ENCODE measurements at places on chromosomes 7 and 10. TPM values are rescaled to one million over a fixed set of nuclear protein-coding genes. Genes with fewer than 3 reads are reported as not detected.
A peak's percentile ranks its signal among the peaks of the same experiment; 100 is the strongest.

- DNase-seq = no peak
Observed at GRCh38 chr10:100836891-100837290, 75.9 kb upstream of the SLF2 start.

GRCh38 chr7:154789404-154789803 lies 213.5 kb downstream of the PAXIP1 start:
- no peak for DNase-seq

- DNase-seq = no peak
Observed at GRCh38 chr7:79529881-79530235, 76.4 kb upstream of the MAGI2 start.

GRCh38 chr7:35831208-35831607 lies 30.4 kb downstream of the SEPTIN7 start:
- DNase-seq = peak; percentile 33

DNA sequence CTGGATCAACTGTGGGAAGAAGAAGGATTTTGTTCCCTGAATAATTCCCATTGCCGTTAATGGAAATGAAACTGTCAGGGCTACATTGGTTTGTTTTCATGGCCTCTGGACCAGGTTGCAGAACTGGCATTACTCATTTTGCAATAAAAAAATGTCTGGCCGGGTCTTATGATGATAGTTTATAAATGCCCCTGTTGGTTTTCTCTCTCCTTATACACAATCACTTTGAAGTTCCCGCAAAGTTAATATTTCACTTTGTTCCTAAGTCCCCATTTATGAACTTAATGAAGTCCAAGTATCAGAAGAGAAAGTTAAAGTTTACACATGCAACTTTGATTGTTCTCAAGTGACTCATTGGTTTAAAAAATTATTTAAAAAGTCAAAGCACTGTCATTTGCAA lies 150.7 kb upstream of the PRR15 start:
- DNase-seq = no peak

DNA sequence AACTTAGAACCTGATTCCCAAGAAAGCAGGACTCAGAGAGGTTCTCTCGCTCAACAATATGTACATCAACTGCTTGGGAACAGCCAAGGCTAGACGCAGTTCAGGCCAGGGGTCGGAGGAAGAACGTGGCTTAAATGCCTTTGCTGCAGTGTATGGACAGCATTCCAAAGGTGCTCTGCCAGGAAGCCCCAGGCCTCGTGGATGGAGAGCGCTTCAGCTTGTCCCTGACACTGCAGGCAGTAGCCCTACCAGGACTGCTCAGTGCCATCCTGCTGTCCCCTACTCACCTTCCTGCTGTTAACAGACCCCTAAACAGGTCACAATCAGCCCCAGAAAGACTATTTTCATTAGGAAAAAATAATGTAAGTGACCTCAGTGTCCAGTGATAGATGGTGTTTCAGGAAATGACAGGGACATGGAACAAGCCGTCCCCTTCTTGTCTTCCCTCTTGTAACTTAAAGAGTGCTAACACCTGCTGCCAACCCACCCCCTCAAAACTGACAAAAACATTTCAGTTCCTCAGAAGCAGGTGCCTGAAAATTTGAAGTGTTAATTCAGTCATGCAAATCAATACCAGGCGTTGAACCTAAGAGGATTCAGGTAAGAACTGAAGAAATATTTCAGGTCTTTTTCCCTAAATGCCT lies 16.5 kb downstream of the CREB3L2 start:
- no peak for DNase-seq

DNA sequence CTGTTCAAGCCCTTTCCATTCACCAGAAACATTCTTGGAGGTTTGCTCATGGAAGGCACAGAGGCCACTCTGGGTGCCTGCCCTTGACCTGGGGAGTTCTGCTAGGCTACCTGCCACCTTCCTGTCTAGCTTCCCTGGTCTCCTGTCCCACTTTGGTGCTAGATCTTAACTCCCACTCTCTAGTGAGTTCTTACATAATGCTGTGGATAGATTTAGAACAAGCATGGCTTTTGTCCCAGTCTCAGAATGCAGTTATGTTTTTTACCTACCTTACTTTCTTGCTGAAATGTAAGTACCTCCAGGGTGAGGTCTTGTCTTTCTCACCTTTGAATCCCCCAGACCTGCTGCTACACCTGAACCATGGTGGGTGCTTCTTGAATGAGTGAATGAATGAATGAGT lies 1252.3 kb downstream of the TYW1 start:
- DNase-seq = no peak

- DNase-seq = no peak
Observed at GRCh38 chr7:103793614-103794013, 195.8 kb downstream of the RELN start.

DNA sequence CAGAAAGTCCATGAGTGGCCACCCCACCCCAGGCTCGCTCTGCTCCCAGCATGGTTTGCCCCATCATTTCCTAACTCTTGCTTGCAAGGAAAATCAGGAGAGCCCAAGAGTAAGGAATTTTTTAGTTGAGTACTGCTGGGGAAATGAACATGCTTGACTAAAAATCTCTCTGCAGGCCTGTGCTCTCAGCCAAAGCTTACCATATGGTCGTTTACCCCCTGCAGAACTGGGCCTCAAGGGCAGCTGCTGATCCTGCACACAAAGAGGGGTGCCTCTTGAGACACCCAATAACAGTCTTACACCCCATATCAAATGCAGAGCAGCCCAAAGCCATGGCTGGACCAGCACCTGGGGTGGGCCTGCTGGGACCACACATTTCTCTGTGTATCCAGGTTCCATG lies 183.2 kb downstream of the CXCL12 start:
- no peak for DNase-seq

DNA sequence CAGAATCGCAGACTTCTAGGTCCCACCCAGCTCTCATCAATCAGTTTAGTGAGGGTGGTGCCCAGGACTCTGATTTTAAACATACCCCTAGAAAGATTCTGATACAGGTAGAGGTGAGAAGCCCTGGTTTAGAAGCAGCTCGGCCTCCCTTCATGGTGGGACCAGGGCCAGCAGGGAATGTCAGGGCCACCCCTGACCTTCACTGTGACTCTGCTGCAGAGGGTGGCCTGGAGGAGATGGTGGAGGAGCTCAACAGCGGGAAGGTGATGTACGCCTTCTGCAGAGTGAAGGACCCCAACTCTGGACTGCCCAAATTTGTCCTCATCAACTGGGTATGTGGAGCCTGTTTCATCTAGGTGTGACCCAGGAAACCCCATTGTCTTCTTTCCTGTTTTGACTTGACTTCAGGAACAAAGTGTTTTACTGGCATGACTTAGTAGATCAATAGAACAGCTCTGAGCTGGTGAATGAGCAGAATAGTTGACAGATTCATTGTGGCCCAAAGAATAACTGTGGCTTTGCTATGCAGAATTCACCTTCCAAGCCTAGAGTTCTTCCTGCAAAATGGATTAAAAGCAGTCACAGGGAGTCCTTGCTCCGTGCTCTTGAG lies 7.2 kb downstream of the DBNL start:
- DNase-seq = no peak

DNA sequence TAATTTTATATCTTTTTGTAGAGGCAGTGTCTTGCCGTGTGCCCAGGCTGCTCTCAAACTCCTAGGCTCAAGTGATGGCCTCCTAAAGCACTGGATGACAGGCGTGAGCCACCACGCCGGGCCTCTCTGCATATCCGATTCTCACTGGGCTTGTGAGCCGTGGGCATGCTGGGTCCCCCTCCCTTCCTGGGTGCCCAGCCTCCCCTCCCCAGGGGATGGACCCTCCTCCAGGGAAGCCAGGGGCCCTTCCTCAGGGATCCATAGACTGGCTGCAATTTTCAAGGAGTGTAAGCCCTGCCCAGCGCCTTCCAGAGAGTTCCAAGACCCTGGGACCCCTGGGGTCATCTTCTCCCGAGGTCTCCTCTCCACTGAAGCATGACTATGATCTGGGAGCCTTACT lies 23.7 kb upstream of the ELFN1 start:
- no peak for DNase-seq

DNA sequence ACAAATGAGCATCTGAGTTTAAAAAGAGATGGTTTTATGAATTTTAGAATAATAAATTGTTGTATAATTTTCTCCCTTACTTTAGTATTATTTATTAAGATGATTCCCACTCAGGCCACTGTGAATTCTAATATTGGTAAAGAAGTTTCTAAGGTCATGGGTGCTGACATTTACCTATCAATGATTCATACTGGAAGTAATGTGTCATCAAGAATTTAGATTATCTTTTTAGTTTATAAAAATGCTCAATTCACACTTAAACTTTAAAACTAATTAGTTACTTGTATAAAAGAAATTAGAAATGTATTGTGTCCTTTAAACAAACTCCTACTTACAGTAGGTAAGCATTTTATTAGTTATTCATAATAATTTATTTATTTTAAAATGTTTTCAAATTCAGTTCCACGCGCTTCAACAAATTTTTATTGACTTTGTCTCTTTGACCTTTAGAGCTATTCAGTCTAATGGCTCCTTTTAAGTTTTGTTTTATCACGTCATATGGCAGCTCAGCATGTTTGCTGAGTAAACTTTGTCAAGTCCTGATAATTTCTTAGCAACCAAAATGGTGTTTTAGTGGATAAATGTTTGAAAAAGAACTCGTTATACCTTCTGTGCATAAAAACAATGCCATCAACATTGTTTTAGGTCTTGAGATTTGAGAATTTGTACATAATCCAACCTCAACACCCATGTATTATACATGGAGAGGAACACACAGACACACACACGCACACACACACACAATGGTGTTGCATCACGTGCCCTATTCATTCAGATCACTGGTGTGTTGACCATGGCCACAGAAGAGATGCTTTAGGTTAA lies 15.1 kb upstream of the MRC1 start:
- no peak for DNase-seq

- no peak for DNase-seq
Observed at GRCh38 chr10:52956861-52957260, 184.3 kb upstream of the MBL2 start.

DNA sequence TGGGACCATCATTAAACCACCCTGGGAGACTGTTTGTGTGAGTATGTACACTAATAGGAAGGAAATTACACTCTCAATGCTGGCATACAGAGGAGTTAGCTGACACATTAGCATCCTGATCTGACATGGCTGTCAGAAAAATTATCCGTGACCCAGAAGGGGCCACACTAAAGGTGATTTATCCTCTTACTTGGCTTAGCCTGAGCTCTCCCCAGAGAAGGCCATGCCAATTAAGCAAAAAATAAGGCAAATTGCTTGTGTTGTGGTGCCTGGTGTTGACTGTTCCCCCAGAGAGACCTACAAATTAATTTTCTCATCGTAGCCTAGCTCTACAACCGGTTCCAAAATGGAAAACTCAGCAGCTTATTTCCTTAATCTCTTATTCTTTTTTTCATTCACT lies 992.3 kb downstream of the KCNMA1 start:
- DNase-seq = no peak

DNA sequence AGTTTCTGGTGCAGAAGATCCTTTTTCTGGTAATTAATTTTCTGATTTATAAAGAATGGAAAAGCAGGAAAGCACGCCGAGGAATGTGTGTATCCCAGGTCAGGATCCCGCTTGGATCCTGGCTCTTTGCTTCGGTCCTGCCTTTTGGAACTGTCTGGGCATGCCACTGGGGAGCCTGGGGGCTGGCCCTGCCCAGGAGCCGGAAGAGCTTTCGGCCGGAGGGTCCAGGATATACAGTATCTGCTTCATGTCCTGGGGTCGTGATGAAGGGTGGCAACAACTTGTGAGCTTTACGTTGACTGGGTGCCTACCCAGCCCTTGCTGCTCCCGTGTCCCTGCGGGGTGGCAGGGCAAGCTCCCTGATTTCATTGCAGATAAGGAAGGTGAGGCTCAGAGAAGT lies 2.4 kb downstream of the SH2D4B start:
- no peak for DNase-seq

GRCh38 chr7:68461430-68461829 lies 1136.8 kb upstream of the AUTS2 start:
- DNase-seq = no peak

DNA sequence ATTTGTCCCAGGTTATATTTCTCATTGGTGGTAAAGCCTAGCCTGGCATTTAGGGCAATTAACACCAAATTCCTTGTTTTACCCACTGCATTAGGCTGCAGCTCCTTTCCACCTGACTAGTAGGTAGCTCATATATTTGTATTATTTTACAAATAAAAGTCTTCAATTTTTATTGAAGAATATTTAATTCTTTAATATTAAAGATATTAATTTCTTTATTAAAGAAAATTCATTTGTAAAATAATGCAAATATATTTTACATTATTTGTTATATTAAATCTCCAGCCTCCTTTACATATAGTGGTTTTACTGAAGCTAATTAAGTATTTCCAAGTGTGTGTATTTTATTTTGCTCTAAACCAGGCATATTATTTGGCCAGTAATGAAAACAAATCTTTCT lies 361.2 kb downstream of the GPR158 start:
- DNase-seq = no peak

DNA sequence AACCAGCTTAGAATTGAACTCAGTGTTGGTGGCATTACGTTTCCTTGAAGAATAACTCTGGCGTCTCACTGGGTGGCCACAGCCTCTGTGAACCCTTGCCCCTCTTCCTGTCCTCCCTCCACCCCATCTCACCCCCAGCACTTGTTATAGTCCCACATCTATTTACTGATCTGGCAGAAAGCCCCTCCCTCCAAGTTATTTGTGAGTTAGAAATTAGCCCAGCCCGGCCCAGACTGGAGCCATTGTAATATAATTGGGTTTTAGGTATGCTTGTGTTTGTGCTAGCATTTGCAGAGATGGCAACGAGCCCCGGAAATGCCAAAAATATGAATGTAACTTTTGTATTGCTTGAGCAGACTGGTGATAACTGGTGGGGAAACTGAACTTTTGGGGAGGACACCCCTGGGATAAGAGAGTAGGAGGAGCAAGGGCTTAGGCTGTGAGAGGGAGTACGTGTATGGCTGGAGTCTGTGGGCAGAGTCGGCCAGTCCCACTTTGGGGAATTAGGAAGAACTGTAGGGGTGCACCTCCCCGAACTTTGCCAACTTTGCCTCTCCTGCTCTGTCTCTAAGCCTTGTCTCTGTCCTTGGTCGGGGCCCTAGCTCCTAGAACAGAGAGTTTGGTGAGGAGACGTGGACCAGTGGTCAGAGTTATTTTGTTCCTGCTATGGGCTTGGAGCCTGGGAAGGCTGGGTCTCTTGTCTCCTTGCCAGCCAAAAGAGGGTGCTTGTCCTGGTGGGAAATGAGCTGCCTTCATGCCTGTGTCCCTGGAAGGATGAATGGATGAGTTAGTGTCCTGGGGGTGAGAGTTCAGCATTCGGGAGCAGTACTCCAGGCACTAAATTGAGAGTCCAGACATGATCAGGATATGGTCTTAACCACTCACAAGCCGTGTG lies 19.3 kb upstream of the TRIM8 start:
- DNase-seq = peak; percentile 17

Gene RAB19
- not detected for total RNA-seq

Gene PRKAR1B
- total RNA-seq = 23.0 TPM

Gene GSTO1
- total RNA-seq = 248 TPM

Gene GJD4
- not detected for total RNA-seq

Gene CAV1
- 1,463 TPM for total RNA-seq

Gene TMEM176B
- not detected for total RNA-seq

Gene ADIRF
- 2.5 TPM for total RNA-seq
